ENCODE measurements at places on chromosomes 5 and 9.

DNA sequence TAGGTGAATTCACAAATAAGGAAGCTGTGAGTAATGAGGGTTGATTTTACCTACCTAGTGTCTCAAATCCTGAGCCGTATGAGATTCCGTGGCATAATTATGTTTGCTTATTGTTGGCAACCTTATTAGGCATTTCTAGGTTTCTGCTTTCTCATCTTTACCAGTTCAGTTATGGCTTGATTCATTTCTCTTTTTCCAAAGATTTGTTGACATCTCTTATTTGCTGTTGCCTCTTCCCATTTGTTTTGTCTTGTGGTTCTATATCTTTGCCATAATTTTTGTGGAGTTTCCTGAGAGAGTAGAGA lies 470 bp downstream of the IL31RA start:
- no peak for DNase-seq

- no peak for DNase-seq
Measured at GRCh38 chr5:131466171-131466766, 168.8 kb downstream of the RAPGEF6 start.

- DNase-seq, result no peak
Measured at GRCh38 chr5:92758552-92758951, 822.5 kb downstream of the NR2F1-AS1 start.

- no peak for DNase-seq
Measured at GRCh38 chr5:153543288-153543687, 52.8 kb downstream of the GRIA1 start.

GRCh38 chr9:13278023-13278367 lies 1.5 kb downstream of the MPDZ start:
- no peak for DNase-seq

GRCh38 chr5:180636403-180637075 lies 12.9 kb downstream of the FLT4 start:
- DNase-seq, result no peak

GRCh38 chr9:113548221-113549041 lies 84.9 kb downstream of the RGS3 start:
- no peak for DNase-seq

- no peak for DNase-seq
Measured at GRCh38 chr5:167889276-167889675, 402.2 kb upstream of the WWC1 start.

GRCh38 chr5:9863486-9863885 lies 233.3 kb upstream of the TAS2R1 start:
- DNase-seq, result no peak

DNA sequence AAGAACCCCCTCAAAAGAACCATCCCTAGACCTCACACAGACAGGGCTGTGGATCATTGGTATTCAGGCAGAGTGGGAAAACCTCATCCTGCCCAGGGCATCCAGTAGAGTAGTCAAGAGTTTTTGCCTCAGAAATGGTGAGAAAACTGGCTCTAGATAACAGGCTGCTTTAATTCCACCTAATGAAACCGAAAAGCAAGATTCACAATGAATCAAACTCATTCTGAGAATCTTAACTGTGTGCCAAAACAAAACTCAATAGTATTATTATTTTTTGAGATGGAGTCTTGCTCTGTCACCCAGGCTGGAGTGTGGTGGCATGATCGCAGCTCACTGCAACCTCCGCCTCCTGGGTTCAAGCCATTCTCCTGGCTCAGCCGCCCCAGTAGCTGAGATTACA lies 17.8 kb upstream of the NPM1 start:
- DNase-seq, result no peak

DNA sequence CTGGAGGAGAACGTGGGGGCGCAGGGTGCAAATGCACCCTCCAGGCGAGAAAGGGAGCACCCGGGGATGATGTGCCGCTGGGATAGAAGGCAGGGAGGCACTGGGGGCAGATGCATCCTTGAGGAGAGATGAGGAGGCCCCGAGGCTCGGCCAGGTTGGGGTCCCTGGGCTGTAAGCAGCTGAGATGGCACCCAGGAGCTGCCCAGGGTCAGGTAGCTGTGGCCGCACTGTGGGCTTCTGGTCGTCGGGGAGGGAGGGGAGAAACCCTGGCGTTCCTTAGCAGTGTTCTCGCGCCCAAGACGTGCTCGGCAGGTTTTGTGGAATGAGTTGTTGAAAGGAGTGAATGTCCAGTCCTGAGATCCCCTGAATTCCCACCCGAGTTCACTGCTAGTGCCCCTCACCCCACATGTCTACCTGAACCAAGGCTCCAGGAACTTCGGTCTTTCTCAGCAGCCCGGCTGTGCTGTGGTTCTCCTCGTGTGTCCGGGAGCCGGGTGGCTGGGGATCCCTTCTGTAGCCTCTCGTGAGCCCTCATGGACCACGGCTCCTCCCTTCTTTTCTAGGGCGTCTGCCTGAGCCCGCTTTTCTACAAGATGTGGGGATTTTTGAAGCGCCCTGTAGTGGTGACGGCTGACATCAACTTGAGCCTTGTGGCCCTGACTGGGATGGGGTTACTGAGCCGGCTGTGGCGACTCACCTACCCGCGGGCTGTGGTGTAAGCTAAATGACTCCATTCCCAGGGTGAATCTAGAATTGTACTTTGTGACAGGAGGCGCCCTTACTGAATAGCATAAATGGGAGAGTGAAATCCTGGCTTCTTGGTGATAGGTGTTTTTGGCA lies 1.1 kb downstream of the POMT1 start:
- no peak for DNase-seq

DNA sequence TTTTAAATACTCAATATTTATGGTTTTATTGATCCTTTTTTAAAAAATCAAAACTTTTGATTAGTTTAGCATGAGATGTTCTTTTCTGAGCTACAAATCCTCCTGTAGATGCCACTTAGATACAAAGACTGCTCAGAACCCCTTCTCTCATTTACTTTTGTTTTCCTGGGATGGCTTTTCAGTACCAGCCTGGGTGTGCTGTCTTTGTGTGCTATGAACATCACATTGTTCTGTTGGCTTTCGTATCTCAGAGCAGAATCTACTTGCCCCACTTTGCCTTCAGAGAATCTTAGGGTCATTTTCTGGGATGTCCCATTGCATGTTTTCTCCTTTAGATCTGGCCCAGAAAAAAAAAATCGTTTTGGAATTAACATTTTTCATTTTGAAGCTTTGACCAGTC lies 85.9 kb downstream of the RASGRF2 start:
- DNase-seq, result no peak

GRCh38 chr5:56432321-56432720 lies 199.2 kb upstream of the ANKRD55 start:
- no peak for DNase-seq

DNA sequence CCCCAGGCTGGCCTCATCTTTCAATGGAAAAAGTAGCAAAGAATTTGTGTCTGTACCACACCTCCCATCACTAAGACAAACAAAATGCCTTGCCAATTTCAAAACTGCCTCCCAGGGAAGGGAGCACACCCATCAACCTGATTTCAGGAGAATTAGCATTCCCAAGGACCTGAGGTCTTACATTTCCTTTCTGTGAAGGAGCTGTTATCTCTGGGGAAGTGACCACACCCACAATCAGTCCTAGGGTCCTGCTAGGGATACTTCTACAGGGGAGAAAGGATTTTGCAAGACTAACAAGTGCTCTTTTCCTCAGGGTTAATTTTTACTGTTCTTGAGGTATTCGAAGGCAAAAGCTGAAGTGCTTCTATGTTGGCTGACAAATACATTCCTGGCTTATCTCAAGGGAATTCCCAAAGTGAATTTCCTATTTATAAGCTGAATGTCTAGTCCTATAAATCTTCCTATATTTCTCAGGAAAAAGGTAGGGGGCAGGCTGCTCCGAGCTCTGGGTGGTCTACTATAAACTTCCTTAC lies 97.4 kb upstream of the ITGA1 start:
- no peak for DNase-seq

- no peak for DNase-seq
Measured at GRCh38 chr9:124198948-124199347, 58.8 kb upstream of the NEK6 start.

- DNase-seq, result no peak
Measured at GRCh38 chr9:133770076-133770777, 32.1 kb upstream of the SARDH start.

Data from esophagus squamous epithelium (tissue), 5 donors.